ENCODE measurements at places on chromosomes 2 and 18. TPM values are rescaled to one million over a fixed set of nuclear protein-coding genes. Genes with fewer than 3 reads are reported as not detected.

The SLC4A5 gene
- polyA plus RNA-seq, result 1.1 TPM

GRCh38 chr18:55546851-55547704 is 40.9 kb downstream of the TCF4 start:
- no peak for DNase-seq

DNA sequence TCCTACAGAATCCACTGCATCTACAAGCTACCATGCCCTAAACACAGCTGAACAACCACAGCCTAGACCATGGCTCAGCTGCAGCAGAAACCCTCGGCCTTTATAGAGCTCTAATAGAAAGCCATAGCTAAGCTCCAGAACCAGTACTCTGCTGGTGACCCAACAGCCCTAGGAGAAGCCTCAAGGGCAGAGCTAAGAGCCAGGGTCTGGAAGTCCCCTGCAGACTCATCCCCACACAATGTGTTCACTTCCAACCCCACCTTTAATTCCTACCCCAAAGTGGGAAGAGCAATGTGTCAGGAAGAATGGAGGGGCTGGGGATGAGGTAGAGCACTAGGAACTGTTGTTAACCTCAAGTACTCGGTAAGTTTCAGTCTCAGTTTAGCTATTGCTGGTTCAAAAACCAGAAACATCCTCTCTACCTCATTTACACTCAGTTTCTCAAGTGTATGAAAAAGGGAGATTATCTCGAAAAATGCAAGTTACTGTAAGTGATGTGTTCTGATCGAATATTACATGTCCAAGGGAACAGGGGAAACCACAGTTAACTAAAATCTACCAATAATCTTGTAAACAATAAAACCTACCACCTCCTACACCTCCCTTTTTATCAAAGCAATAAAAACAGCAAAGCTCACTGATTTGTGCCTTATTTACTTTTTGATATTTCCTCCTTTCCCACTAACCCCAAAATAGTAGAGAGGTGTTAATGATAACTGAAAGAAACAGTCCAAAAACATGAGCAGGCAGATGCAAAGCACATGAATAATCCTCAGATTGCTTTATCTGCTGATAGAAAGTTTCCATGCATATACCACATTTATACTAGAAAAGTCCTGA is 36.2 kb downstream of the THADA start:
- no peak for DNase-seq

- DNase-seq, result no peak
Observed at GRCh38 chr18:77547757-77548156, 298.1 kb downstream of the GALR1 start.

DNA sequence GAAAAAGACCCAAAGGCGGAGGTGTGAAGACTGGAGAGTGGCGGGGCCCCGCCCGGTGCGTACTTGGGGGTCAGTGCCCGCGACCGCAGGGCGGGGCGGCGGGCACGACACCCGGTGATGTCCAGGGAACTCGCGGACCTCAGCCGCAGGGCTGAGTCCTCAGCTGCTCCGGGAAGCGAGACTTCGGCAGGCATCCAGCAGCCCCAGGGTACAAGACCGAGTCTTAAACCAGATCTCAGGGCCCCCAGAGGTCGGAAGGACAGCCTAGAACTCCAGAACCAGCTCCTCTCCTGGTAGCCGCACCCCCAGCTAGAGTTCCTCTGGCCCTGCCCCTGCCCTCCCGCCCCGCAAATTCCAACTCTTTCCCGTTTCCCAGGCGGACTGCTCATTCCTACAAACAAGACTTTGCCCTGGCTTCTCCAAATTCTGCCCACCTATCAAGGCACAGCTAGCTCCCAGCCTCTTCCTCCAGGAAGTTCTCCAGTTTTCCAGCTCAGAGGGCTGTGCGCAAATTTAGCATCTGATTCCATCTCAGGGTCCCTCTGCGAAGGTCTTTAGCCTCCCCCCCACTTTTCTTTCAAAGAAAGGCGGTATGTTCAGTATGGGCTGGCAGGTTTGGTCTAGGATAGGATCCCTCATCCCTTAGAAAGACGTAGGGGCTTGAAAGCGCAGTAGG is 26.0 kb upstream of the NOTO start:
- DNase-seq, result no peak

DNA sequence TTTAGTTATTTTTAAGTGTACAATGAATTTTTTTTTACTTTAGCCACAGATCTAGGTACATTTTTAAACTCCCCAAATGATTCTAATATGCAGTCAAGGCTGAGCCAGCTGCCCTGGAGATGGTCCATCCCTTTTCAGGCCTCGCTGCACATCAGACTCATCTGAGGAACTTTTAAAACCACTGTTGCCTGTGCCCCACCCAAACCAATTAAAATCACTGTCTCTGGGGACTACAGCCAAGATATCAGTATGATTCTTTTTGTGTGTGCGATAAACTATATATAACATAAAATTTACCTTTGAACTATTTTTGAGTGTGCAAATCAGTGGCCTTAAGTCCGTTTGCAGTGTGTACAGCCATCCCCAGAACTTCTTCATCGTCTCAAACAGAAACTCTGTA is 9.1 kb upstream of the MALT1 start:
- no peak for DNase-seq

GRCh38 chr2:60882971-60883753 is 1.8 kb downstream of the REL start:
- DNase-seq, result peak; percentile 68

GRCh38 chr2:19646987-19647386 is 254.8 kb downstream of the TTC32 start:
- no peak for DNase-seq

DNA sequence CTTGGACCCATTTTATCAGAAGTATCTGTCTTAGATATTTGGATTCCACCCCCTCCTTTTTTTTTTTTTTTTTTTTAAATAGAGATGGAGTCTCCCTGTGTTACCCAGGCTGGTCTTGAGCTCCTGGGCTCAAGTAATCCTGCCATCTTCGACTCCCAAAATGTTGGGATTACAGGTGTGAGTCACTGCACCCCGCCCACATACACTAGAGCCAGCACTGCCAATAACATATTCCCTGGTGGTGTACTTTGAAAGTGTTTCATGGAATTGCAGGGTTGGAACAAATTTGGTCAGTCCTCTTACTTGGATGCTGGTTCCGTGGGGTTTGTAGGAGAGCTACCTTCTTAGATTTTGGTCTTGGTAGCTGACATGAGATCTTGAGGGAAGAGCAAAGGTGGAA is 15.0 kb downstream of the PDCL3 start:
- no peak for DNase-seq

GRCh38 chr18:27004056-27004829 is 138.7 kb upstream of the AQP4 start:
- no peak for DNase-seq

DNA sequence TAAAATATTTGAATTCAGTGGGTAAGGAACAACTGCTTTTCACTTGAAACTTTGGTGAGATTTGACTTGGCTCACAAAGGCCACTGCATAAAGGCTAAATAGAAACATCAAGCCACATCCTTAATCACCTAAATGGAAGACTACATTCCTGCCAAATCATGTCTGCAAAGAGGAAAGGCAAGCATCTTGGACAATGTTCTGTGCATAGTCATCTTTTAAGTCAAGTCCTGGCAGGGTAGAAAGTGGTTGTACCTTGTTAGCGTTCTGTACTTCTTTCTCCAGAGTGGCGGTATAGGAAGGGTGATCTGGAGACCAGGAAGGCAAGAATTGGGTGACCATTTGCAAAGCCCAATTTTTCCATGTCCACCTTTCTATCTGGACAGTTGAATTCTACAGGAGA is 121.4 kb upstream of the SLC14A2 start:
- DNase-seq, result no peak

The LCT gene
- not detected for polyA plus RNA-seq

GRCh38 chr18:41881285-41881684 is 73.7 kb upstream of the PIK3C3 start:
- no peak for DNase-seq

GRCh38 chr18:68721681-68722583 is 7.0 kb upstream of the TMX3 start:
- peak; percentile 29 for DNase-seq

The DNAJC5G gene
- polyA plus RNA-seq, result not detected

- no peak for DNase-seq
Observed at GRCh38 chr2:234979204-234980167, 27.7 kb downstream of the SH3BP4 start.

DNA sequence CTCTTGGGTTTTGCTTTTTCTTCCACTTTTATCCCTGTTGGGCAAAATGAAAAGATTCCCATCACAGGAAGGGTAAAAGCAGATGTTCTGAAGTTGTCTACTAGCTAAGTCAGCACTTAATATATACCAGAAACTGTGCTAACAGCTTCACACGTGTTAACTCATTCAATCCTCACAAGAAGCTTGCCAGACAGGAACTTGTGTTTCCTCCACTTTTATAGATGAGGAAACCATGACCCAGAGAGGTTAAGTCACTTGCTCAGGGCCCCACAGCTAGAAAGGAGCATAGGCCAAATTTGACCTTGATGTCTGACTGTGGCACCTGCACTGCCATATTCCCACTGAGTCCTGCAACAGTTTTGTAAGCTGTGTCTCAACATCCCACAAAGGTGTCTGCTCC is 76.8 kb upstream of the EPC2 start:
- no peak for DNase-seq

The ONECUT2 gene
- polyA plus RNA-seq, result not detected

The MOGAT1 gene
- not detected for polyA plus RNA-seq

DNA sequence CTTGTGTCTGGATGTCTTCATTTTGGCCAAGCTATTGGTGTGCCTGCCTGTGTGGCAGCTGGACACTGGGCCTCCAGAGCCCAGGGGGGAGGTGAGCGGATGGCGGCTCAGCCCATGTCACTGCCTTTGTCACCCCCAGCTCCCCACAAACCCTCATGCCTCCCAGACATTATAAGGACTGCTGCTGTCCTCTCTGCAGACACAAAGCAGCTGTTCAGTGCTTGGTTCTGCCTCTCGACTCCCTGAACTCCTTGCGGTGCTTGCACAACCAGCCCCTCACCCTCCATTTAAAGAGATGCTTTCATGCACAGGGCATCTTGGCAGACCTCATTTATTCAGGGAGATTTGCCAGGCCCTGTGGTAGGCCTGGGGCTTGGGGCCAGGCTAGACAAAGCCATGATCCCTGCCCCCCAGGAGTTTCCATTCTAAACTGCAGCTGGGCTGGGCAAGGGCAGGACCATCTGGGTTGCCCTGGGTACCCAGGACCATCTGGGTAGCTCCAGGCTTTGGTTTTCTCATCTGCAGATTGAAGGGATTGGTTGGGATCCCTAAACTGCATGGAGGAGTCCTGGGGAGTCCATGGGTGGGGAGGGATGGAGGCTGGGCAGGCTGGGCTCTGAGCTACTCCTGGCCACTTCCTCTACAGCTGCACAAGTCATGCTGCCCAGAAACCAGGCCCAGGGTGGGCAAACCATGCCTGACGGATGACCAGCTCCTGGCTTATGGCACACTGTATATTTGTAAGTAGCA is 168.5 kb downstream of the CELF4 start:
- DNase-seq, result no peak

- peak; percentile 37 for DNase-seq
Observed at GRCh38 chr2:30208453-30208852, 22.9 kb upstream of the LBH start.

The ANKRD36B gene
- polyA plus RNA-seq, result 0.60 TPM

- DNase-seq, result no peak
Observed at GRCh38 chr18:56696966-56697365, 45.8 kb downstream of the WDR7 start.

GRCh38 chr2:230681171-230681545 is 31.5 kb upstream of the CAB39 start:
- DNase-seq, result no peak

GRCh38 chr2:223057569-223057968 is 5.6 kb downstream of the KCNE4 start:
- no peak for DNase-seq

The EIF5B gene
- 0.94 TPM for polyA plus RNA-seq

DNA sequence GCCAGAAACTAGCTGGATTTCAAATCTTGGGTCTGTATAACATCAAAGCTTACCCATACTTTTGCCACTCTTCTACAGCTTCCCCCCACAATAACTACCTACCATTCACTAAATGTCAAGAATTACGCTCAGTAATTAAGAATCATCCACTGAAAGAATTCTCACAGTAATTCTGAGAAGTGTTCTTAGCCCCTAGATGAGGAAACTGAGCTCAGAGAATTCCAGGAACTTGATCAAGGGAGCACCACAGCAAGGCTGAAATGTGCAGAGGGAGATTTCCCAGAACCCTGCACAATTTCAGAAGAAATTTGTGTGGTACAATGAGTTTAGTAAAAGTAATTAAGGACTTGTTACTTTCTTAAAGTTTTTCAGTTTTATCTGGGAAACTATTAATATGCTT is 194.5 kb upstream of the STK17B start:
- no peak for DNase-seq

The UNC80 gene
- not detected for polyA plus RNA-seq

DNA sequence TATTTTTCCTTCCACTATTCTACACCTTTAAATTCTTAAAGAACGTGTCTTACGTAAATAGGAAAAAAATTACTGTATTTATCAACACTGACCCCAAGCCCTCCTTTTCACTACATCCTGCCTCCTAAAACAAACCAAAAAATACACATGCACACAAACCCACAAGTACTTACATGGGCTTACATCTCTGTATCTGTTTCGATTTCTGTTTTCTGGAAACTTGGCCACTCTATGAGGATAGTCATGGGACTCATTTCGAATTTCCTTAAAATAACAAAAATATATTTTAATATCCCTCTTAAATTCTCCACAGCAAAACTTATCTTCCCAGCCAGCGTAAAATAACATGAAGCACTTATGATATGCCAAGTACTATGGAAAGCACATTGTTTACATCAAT is 25.0 kb downstream of the PTPN2 start:
- DNase-seq, result no peak

- no peak for DNase-seq
Observed at GRCh38 chr2:153387203-153387602, 91.4 kb downstream of the RPRM start.

The CIB4 gene
- not detected for polyA plus RNA-seq

GRCh38 chr2:24831221-24832072 is 38.2 kb downstream of the CENPO start:
- DNase-seq, result no peak

The CAD gene
- polyA plus RNA-seq, result 19.7 TPM

All from CD14-positive monocyte (primary cell).